ENCODE measurements at places on chromosomes 6 and 20. TPM values are rescaled to one million over a fixed set of nuclear protein-coding genes. Genes with fewer than 3 reads are reported as not detected.
A peak's percentile ranks its signal among the peaks of the same experiment; 100 is the strongest.

GRCh38 chr6:27188885-27189418 lies 58.5 kb upstream of the PRSS16 start:
- H3K4me3 ChIP-seq, result peak overlapping the region; percentile 83
- H3K4me1 ChIP-seq, result peaks cover 8% of the 10 kb centered on the region
- H3K27me3 ChIP-seq, result no peaks in the 10 kb centered on the region
- peak overlapping the region; percentile 85 for H3K27ac ChIP-seq

DNA sequence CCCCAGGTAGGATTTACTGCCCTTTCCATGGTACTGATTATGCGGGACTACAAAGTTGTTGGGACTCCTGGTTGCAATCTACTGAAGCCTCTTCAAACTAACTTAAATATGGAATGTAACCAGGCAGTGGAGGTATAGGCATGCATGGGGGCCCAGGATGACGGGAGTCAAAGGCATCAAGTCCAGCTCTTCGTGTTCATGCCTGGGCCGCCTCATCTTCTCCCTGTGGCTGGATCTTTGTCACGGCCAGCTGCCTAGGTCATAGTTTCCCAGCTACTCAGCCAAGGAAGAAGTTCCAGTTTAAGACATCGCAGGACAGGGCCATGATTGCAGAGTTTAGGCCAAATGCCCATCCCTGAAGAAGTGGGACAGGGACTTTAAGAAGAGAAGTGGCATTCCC lies 20.5 kb downstream of the LYRM2 start:
- no peaks in the 10 kb centered on the region for H3K36me3 ChIP-seq
- H3K27ac ChIP-seq, result no peak overlapping the region
- no peak overlapping the region for H3K4me3 ChIP-seq

DNA sequence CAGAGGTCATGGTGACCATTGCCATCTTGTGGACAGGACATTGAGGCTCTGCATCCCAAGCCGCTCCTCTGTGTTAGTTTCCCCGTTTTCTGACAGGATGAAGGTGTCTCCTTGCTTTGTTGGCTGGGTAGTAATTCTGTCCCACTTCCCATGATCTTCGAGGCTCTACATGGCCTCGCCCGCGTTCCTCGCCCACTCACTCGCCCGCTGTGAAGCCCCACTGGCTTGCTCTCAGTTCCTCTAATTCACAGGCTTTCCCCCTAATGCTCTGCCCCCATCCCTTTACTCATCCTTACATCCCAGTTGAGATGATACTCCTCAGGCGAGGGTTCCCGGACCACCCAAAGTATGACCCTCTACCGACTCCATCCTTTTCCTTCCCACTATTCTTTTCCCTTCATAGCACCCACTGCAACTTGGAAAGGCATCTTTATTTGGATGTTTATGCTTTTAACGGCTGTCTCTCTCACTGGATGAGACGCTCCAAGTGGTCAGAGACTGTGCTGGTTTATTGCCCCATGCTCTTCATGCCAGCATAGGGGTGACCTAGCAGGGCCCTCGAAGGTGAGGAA lies 511 bp upstream of the SLC35B2 start:
- H3K4me1 ChIP-seq, result peaks cover 41% of the 10 kb centered on the region
- no peaks in the 10 kb centered on the region for H3K27me3 ChIP-seq
- H3K27ac ChIP-seq, result peak overlapping the region; percentile 95
- peaks cover 51% of the 10 kb centered on the region for H3K36me3 ChIP-seq
- no peak for DNase-seq
- H3K4me3 ChIP-seq, result peak overlapping the region; percentile 78

DNA sequence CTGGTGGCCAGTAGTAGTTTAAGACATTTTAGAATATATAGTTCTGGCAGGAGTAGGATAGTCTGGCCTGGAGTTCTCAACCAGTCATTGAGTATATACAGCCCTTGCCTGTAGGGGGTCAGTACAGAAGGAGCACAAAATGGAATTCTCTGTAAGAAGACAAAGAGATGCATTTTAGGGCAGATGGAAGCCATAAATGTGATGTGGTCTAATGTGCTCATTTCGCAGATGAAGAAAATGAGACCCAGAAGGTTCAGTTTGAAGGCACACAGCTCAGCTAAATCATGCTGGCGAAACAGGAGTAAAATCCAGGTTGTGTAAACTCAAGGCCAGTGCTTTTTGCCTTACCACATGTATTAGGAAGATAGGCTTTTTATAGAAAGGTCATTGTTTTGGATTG lies 29.6 kb downstream of the QKI start:
- DNase-seq, result no peak
- no peaks in the 10 kb centered on the region for H3K36me3 ChIP-seq
- no peak overlapping the region for H3K4me3 ChIP-seq
- H3K27me3 ChIP-seq, result no peaks in the 10 kb centered on the region
- H3K4me1 ChIP-seq, result peaks cover 94% of the 10 kb centered on the region

DNA sequence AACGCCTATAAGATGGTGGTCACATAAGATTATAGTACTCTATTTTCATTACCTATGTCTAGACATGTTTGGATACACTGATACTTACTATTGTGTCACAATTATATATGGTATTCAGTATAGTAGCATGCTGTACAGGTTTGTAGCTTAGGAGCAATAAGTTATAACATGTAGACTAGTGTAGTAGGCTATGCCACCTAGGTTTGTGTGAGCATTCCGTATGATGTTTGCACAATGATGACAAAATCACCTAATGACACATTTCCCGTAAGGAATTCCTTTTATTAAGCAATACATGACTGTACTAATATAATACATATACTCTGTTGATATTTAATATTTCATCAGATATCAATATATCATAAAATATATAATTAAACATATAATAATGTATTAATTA lies 540.7 kb downstream of the BMP2 start:
- no peak overlapping the region for H3K4me3 ChIP-seq
- H3K4me1 ChIP-seq, result no peaks in the 10 kb centered on the region
- H3K27ac ChIP-seq, result no peak overlapping the region
- H3K27me3 ChIP-seq, result no peaks in the 10 kb centered on the region
- no peaks in the 10 kb centered on the region for H3K36me3 ChIP-seq
- no peak for DNase-seq

DNA sequence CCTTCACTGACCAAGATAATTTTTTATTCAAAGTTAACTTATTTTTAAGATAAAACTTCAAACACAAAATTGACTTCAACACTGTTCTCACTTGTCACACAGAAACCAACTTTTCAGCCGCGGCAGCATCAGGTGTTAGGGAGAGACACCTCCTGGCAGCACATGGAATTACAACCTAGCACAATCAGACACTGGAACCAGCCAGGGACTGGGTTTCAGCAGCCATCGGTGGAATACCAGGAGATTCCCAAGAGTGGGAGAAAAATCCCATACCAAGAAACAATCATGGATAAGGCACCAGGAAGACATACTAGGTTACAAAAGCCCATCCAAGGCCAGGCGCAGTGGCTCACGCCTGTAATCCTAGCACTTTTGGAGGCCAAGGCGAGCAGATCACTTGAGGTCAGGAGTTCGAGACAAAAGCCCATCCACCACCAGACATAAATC lies 70.0 kb downstream of the SNX5 start:
- no peak overlapping the region for H3K4me3 ChIP-seq
- H3K4me1 ChIP-seq, result peaks cover 25% of the 10 kb centered on the region
- peak; percentile 88 for DNase-seq
- no peaks in the 10 kb centered on the region for H3K27me3 ChIP-seq

Gene SLC17A3
- not detected for total RNA-seq

- no peak overlapping the region for H3K4me3 ChIP-seq
- DNase-seq, result no peak
- no peaks in the 10 kb centered on the region for H3K27me3 ChIP-seq
- H3K36me3 ChIP-seq, result peaks cover 12% of the 10 kb centered on the region
Observed at GRCh38 chr20:49037962-49038387, 8.1 kb upstream of the CSE1L start.

Gene NRN1
- 18.4 TPM for total RNA-seq

DNA sequence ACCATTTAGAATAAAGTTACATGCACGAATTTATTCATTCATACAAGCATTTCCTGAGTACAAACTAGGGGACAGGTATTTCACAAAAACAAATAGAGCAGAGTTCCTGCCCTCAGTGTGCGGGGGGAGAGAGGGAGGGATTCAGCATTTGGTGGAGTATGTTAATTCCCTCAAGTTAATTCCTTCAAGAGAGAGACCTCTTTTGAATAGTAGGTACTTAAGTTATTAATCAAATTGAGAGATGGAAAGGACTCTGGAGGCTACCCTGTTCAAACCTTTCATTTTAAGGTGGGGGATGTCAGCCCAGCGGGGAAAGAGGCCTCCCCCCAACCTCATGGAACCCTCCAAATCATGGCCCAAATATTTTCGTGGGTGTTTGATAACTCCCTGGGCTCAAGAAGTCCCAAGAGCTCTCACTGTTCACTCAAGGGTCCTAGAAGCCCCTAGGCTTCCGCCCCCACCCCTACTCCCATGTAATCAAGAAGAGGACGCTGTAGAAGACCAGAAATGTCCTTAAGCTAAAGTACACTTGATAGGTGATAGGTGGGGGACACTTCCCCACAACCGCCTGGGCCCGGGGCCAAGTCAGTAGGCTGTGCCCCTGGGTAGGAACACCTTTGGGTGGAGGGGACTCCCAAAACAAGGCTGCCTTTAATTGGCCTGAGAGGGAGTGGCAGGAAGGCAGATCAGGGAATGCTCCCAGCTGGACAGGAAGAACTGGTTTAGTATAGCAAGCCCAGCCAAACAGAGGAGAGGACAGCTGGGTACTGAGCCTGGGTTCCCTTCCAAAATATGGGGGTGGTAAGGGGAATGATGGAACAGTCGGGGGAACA lies 2.9 kb downstream of the SDC4 start:
- peak overlapping the region; percentile 43 for H3K27ac ChIP-seq
- no peak for DNase-seq
- H3K27me3 ChIP-seq, result no peaks in the 10 kb centered on the region
- H3K4me1 ChIP-seq, result peaks cover 20% of the 10 kb centered on the region

- H3K27ac ChIP-seq, result no peak overlapping the region
- peak overlapping the region; percentile 25 for H3K4me3 ChIP-seq
- H3K36me3 ChIP-seq, result no peaks in the 10 kb centered on the region
- DNase-seq, result no peak
- peaks cover 83% of the 10 kb centered on the region for H3K27me3 ChIP-seq
Observed at GRCh38 chr20:56628015-56628872, 862 bp upstream of the TFAP2C start.

GRCh38 chr20:62732031-62732760 lies 23.6 kb downstream of the NTSR1 start:
- DNase-seq, result no peak
- H3K36me3 ChIP-seq, result no peaks in the 10 kb centered on the region
- H3K4me1 ChIP-seq, result peaks cover 49% of the 10 kb centered on the region
- no peak overlapping the region for H3K27ac ChIP-seq
- H3K4me3 ChIP-seq, result no peak overlapping the region
- peaks cover 54% of the 10 kb centered on the region for H3K27me3 ChIP-seq

DNA sequence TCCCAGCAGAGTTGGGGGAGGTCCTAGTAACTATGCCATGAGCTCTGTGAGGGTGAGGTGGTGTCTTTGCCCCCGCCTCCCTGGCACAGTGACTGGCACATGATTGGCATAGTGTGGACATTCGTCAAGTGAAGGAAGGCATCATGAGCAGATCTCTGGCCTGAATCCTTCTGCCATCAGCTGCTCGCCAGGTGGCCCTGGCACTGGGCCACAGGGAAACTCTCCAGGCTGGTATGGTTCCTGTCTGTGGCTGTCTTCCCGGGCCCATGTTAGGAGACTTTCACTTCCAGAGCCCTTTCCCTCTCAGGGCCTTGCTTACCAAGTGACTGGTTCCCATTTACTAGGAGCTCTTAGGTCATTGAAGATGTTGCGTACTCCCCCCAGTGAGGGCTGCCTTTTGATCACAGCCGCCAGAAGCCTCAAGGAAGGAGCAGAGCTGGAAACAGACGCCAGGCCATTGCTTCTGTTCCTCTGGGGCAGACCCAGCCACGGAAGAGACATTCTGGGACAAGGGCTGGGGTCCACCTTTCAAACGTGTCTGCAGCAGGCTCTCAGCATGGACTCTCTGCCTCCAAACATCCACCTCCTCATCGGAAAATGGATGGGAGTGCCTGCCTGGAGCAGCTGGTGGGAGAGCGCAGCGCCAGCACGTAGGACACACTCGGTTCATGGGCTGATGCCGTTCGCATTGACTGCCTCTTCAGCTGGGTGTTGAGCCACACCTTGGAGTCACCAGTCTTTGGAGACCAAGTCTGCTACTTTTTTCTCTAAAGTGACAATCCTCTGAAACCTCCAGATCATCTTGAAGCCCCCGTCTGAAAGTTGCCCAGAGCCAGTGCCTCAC lies 67.2 kb downstream of the PTPN1 start:
- peaks cover 82% of the 10 kb centered on the region for H3K36me3 ChIP-seq
- H3K27me3 ChIP-seq, result no peaks in the 10 kb centered on the region
- H3K4me1 ChIP-seq, result peaks cover 48% of the 10 kb centered on the region
- no peak overlapping the region for H3K4me3 ChIP-seq

GRCh38 chr20:60941379-60941778 lies 310.7 kb upstream of the CDH4 start:
- H3K4me3 ChIP-seq, result no peak overlapping the region
- no peak for DNase-seq
- no peak overlapping the region for H3K27ac ChIP-seq
- H3K4me1 ChIP-seq, result no peaks in the 10 kb centered on the region

Gene MAFB
- total RNA-seq, result 140 TPM

- no peaks in the 10 kb centered on the region for H3K36me3 ChIP-seq
- peaks cover 47% of the 10 kb centered on the region for H3K4me1 ChIP-seq
- DNase-seq, result no peak
- H3K4me3 ChIP-seq, result no peak overlapping the region
Observed at GRCh38 chr6:1313767-1314503, 2.0 kb downstream of the FOXQ1 start.

Gene NFATC2
- 42.1 TPM for total RNA-seq

DNA sequence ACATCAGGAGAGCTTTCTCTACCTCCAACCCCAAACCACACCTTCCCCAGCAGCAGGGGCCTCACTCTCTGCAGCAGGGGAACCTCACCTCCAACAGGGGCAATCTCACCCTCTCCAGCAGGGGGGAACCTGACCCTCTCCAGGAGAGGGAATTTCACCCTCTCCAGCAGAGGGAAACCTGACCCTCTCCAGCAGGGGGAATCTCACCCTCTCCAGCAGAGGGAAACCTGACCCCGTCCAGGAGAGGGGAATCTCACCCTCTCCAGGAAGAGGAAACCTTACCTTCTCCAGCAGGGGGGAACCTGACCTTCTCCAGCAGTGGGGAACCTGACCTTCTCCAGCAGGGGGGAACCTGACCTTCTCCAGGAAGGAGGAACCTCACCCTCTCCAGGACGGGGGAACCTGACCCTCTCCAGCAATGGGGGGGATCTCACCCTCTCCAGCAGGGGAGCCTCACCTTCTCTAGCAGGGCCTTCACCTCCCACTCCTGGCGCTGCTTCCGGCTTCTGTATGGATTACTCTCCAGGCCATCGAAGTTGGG lies 3.1 kb downstream of the B3GALT4 start:
- DNase-seq, result no peak
- peaks cover 86% of the 10 kb centered on the region for H3K36me3 ChIP-seq
- H3K27ac ChIP-seq, result peak overlapping the region; percentile 99
- H3K4me1 ChIP-seq, result peaks cover 48% of the 10 kb centered on the region
- H3K4me3 ChIP-seq, result no peak overlapping the region

GRCh38 chr6:155259204-155259603 lies 4.6 kb upstream of the CLDN20 start:
- no peaks in the 10 kb centered on the region for H3K4me1 ChIP-seq
- H3K36me3 ChIP-seq, result peaks cover 40% of the 10 kb centered on the region
- DNase-seq, result no peak
- no peak overlapping the region for H3K27ac ChIP-seq
- no peaks in the 10 kb centered on the region for H3K27me3 ChIP-seq

GRCh38 chr20:20275636-20276035 lies 92.3 kb upstream of the INSM1 start:
- no peak overlapping the region for H3K4me3 ChIP-seq
- DNase-seq, result no peak
- H3K36me3 ChIP-seq, result no peaks in the 10 kb centered on the region
- peaks cover 14% of the 10 kb centered on the region for H3K27me3 ChIP-seq

GRCh38 chr20:58791286-58791685 lies 59.4 kb downstream of the GNAS-AS1 start:
- no peak overlapping the region for H3K4me3 ChIP-seq
- H3K27ac ChIP-seq, result no peak overlapping the region
- H3K36me3 ChIP-seq, result no peaks in the 10 kb centered on the region
- peak; percentile 1 for DNase-seq
